ENCODE measurements at places on chromosomes 13 and 19.
A peak's percentile ranks its signal among the peaks of the same experiment; 100 is the strongest.

GRCh38 chr19:28631961-28632360, 581.0 kb downstream of the UQCRFS1 start:
- no peak for DNase-seq

DNA sequence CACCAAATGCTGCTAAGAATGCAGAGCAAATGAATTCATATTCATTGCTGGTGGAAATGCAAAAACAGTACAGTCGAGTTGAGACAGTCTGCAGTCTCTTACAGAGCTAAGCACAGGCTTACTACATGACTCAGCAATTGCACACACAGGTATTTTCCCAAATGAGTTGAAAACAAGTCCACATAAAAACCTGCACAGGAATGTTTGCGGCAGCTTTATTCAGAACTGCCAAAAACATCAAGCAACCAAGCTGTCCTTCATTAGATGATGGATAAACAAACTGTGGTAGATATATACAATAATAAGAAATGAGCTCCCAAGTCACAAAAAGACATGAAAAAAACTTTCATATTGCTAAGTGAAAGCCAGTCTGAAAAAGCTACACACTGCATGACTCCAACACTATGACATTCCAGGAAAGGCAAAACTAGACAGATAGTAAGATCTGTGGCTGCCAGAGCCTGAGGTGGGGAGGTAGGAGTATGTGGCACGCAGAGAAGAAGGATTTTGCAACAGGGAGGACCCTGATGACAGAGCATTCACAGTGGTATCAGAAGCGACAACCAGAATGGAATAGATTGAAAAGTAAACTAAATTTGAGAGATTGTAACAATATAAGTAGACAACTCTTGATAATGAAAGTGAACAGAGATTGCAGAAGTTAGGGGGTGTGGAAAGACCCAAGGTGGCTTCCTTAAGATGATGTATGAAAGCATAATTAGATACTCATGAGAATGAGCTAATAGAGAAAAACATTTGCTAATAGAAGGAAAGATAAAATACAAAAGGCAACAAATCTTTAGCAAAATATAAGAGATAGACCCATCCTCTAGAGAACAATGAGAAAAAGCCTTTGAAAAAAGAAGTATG, 52.7 kb downstream of the TSC22D1 start:
- DNase-seq, result peak; percentile 22

GRCh38 chr19:2550431-2551171, 74.7 kb downstream of the GADD45B start:
- DNase-seq, result no peak

GRCh38 chr13:44393391-44393790, 19.8 kb downstream of the SERP2 start:
- DNase-seq, result no peak

GRCh38 chr13:70310396-70311119, 202.3 kb upstream of the KLHL1 start:
- DNase-seq, result no peak

GRCh38 chr19:850221-850978, 1.7 kb upstream of the ELANE start:
- DNase-seq, result peak; percentile 75

GRCh38 chr19:29517412-29517811, 8.4 kb upstream of the VSTM2B start:
- DNase-seq, result no peak

DNA sequence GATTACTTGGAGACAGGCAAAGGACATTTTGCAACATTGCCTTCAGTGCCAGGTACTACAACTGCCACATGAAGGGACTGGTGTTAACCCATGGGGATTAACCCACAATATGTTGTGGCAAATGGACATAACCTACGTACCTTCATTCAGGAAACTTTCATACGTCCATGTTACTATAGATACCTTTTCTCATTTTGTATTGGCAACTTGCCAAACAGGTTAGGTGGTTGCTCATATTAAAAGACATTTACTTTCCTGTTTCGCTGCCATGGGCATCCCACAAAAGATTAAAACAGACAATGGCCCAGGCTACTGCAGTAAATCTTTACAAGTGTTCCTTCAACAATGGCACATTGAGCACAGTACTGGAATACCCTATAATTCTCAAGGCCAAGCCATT, 925.3 kb downstream of the SLITRK6 start:
- DNase-seq, result no peak

GRCh38 chr19:43519436-43520088, 7.4 kb downstream of the ETHE1 start:
- DNase-seq, result peak; percentile 92

DNA sequence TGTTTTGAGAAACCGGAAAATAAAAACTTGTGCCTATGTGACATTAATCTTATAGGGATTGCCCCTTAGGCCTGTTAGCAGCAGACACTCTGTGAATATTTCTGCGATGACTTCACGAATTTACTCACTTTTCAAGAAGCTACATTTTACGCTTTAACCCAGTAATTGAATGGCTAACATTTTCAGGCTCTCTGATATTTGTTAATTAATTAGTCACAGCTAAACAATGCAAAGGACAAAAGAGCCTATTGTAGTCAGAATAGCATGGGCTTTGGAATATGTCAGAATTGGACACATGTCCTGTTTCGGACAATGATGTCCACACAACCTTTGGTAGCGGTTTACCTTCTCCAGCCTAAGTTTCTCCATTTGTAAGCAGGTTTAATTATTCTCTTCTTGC, 506.6 kb downstream of the EFNB2 start:
- no peak for DNase-seq

- DNase-seq, result peak; percentile 6
Measured at GRCh38 chr13:39389013-39389412, 214.0 kb downstream of the LHFPL6 start.

DNA sequence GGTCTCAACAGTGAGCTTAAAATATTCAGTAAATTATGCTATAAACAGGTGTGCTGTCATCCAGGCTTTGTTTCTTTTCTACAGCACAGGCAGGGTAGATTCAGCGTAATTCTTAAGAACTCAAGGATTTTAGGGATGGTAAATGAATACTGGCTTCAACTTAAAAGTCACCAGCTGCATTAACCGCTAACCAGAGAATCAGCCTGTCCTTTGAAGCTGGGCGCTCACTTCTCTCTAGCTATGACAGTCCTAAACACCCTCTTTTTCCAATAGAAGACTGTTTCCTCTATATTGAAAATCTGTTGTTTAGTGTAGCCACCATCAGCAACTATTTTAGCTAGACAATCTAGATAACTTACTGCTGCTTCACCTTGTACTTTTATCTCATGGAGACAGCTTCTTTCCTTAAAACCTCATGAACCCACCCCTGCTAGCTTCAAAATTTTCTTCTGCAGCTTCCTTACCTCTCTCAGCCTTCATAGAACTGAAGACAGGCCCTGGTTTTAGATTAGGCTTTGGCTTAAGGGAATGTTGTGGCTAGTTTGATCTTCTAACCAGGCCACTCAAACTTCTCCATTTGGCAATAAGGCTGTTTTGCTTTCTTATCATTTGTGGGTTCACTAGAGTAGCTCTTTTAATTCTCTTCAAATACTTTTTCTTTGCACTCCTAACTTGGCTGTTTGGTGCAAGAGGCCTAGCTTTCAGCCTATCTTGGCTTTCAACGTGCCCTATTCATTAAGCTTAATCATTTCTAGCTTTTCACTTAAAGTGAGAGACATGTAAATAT, 89.5 kb downstream of the USP12 start:
- DNase-seq, result no peak

GRCh38 chr19:18401580-18402112, 4.2 kb upstream of the LRRC25 start:
- DNase-seq, result peak; percentile 95

- DNase-seq, result no peak
Measured at GRCh38 chr19:29193155-29193554, 19.8 kb downstream of the UQCRFS1 start.

GRCh38 chr19:51921949-51922348, 5.3 kb upstream of the ZNF613 start:
- no peak for DNase-seq

DNA sequence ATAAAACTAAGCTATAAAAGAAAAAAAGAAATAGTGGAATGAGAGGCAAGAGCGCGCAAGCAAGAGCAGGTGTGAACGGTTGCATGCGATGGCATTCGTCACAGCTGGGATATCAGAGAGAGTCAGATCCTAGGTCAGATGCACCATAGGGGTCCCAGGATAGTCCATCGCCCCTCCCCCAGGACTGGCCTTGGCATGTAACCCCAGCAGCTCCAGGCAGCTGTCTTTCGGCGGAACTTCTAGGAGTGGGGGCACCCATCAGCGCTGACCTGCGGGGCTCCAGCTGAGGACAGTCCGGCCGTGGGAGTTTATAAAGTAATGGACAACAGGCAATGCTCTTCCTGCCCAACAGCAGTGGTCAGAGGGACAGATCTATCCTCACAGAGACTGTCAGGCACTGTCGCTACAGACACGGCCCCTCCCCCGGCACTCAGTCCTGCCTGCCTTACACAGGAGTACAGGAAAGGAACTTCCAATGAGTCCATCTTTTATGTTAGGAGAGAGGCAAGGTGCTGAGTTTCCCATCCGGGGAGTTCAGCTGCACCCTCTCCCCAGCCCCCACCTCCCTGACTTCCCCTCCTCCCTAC, 1.4 kb downstream of the SIAH3 start:
- DNase-seq, result no peak

DNA sequence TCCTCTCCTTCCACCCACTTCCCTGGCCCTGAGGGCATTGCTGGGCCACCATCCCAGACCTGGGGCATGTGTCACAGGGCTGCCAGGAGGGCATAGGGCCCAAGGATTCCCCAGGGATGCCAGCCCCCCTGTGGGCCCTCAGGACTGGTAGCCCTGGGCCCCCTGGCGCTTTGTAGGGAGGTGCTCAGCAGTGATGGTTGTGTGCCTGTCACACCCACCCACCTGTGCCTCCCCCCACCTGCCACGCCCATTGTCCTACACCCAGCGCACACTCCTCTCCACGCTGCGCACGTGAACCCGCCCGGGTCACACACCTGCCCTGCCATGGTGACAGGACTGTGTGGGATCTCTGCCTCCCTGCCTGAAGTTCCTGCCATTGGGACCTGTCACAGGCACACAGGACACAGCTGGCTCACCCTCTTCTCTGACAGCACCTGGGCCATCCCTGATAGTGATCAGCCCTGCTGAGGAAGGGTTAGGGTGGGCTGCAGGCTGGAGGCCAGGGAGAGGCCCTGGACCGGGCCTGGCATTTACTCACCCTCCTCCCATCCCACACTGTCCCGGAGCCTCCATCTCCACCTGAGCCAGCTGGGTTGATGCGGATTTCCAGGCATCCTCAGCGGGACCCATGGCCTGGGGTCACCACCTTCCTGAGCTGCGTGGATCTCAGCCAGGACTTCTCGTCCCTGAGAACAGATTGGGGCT, 23.9 kb downstream of the WTIP start:
- DNase-seq, result no peak

GRCh38 chr13:73324842-73325722, 266.3 kb downstream of the KLF5 start:
- no peak for DNase-seq

DNA sequence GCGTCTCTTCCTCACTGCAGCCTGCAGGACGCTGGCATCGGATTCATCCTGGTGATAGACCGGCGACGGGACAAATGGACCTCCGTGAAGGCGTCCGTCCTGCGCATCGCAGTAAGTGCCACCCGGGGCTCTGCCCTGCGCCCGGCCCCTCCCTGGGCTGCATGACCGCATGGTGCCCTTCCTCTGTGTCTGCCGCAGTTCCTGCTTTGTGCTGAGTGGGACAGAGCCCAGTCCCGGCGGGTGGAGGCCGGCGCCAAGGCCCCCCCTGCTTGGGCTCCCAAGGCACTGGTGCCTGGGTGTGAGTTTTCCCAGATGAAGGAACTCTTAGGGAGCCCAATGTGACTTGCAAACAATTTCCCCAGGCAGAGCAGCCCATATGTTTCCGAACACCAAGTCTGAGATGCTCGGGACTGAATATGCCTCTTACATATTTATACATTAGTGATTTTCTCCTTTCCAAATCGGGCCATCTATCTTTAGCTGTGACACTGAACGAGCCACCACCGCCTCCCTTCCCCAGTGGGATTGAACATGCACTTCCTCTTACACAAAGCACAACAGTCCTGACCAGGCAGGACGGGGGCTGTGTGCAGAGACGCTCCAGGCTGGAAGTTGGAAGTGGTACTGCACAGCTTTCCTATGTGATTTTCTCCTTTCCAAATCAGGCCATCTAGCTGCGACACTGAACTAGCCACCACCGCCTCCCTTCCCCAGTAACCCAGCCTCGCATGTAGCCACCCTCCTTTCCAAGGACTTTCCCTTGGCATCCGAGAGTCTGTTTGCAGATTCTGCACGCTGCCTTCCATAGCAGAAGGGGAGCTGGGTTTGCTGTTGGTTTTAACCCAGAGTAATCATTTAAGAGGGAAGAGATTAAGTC, 60.1 kb upstream of the F7 start:
- no peak for DNase-seq

DNA sequence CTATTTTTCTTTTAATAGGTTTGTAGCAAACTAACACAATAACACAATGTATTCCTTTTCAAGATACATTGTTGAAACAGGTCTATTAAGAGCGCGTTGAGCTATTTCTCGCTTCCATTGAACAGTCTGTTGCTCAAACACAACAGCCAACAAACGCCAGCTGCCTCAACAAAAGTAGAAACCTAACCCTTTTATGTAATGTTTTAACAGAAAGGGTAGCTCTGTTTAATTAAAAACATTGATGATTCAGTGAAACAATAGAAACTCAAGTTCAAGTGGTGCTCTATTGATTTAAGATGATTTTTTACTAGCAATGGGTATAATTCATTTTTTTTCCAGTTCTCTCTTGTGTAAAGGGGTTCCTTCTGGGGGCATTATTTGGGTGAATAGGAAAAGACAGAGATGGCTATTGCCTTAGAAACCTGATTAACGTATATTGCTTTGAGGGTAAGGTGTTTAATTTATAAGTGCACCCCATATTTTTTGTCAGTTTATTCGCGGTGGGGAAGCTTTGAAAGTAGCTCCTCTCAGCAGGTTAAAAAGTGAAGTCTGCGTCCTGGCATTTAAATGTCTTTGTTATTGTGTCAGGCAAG, 14.9 kb downstream of the ZIC2 start:
- no peak for DNase-seq

- peak; percentile 90 for DNase-seq
Measured at GRCh38 chr13:20924758-20925394, 22.3 kb upstream of the XPO4 start.

DNA sequence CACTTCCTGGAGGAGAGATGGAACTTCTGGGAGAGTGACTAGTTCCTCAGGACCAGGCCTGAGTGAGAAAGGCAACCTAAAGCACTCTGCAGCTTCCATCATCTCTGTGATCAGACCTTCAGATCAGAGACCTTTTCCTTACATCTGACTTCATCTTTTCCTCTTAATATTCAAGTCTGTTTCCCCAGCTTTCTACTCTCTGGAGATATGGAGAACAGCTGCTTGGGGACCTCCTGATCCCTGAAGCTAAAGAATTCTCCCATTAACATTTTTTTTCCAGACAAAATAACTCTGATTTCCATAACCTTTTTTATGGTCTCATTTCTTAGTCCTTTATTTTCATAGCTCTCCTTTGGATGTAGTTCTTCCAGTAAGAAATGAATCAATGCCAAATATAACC, 133.4 kb upstream of the FNDC3A start:
- DNase-seq, result no peak

DNA sequence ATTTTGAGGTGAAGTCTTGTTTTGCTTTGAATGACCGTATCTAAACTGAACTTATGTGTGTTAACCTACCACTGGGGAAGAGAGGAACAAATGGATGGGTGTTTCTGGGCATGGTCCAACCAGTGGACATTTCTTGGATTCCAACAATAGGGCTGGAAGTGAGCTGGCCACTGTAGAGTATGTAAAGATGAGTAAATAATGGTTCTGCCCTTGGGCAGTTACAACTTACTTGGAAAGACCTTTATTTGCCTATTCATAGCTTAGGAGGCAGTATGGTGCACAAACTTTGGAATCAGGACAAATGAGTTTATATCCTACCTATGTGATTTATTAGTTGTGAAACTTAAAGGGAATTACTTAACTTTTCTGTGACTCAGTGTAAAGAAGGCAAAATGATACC, 429.5 kb downstream of the HS6ST3 start:
- DNase-seq, result no peak
